ENCODE measurements at places on chromosomes 2 and 18.
A peak's percentile ranks its signal among the peaks of the same experiment; 100 is the strongest.

GRCh38 chr18:58993260-58993659 lies 128.6 kb downstream of the ZNF532 start:
- no peak for DNase-seq

GRCh38 chr2:132902626-132903025 lies 232.6 kb upstream of the LYPD1 start:
- DNase-seq: no peak

GRCh38 chr18:61096226-61096625 lies 237.0 kb upstream of the CDH20 start:
- DNase-seq: no peak

DNA sequence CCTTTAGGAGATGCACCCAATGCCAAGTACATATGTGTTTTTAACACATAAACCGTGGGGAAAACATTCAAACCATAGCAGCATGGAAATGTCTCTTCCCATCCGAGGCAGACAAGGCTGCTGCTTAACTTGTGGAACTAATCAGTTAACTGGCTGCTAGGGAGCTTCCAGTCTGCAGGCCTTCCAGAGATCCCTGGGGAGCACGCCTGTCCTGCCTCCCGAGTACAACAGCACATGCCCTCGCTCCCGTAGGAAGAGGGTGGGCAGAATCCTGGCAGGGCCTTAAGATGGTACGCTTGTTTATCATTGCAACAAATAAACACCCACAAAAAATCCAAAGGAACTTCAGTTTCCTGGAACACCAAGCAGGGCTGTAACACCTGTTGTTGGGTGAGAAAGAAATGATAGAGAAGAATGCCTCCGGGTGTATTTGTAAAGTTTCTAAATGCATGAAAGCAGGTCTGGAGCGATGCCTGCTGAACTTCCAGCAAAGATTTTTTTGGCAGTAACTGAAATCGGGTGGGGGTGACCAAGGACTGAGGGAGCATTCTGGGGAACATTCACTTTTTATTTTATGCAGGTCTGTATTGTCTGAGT lies 56.2 kb downstream of the EDAR start:
- no peak for DNase-seq

- DNase-seq: no peak
These were observed 766 bp downstream of the PDE6D start for GRCh38 chr2:231780123-231780908.

DNA sequence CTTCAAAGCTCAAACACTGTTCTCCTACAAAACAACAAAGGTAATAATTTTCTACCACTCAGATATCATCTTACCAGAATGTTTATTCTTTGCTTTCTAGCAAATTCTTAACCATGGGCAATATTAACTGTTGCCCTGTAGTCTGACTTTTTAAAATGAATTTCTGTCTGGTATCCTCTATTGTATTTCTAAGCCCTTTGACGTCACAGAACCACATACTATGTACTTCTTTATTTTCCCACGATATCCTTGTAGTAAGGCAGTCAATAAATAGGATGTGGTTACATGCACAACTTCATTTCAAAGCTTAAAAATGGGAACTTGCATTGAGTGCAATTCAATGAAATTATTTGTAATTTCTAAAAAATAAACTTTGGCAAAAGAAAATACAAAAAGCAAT lies 58.7 kb downstream of the THADA start:
- DNase-seq: no peak

DNA sequence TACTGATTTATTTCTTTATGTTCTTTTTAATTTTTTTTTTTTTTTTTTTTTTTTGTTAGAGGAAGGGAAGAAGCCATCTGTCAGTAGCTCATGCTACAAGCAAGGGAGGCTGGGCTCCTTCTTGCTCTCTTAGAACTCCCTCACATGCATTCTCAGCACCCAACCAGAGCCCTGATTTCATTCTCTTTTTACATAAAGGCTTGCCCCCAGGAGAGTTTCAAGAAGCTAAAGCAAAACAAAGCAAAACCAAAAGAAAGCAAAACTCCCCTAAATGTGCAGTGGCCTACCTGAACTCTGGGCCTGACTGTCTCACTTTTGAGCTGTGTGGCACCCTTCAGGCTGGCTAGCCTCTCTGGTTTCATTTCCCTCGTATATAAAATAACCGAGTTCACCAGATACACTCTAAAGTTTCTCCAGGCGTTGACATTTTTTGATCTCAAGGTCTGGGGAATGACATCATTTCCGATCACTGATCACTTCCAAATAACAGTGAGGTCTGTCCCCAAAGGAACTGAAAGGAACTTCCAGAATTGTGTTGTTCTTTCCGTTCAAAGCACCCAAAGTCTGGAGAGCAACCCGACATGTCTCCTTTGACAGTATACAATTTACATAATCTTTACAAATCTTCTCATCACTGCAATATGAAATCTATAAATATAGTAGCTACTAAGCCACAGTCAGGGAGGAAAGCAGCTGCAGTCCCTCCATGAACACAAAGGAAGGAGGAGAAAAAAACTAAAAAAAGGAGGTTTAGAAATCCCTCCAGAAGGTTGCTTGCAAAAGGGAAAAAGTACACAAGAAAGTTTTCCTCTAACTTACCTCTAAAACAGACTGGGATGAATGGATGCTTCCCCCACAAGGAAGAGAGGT lies 145.6 kb upstream of the NCK2 start:
- DNase-seq: no peak

- no peak for DNase-seq
These were observed 490.3 kb downstream of the CCDC85A start for GRCh38 chr2:56674084-56674483.

GRCh38 chr2:19607931-19608771 lies 249.7 kb upstream of the OSR1 start:
- no peak for DNase-seq

GRCh38 chr2:201007584-201007998 lies 44.1 kb upstream of the ORC2 start:
- no peak for DNase-seq

DNA sequence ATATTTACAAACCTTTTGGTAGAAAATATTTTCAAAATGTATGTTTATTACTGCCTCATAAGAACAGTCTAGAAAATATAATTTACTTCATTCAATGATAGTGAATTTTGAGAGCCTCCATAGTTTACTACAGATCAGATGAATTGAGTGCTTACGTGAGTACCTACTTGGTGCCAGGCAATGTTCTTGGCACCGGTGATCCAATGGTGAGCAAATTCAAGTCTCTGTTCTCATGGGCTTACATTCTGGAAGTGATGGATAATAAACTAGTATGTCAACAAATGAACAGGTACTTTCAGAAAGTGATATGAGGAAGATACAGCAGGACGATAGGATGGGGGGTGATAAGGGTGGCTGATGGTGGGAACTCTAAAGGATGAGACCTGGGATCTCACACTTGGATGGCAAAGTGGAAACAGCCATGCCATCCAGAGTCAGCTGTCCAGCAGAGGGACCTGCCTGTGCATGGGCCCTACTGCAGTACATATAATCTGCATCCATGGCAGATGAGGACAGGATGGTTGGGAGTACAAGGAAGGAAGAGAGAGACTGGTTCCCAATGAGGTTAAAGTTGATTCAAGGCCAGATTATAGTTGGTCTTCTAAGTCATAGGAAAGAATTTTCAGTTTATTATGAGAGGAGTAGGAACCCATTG lies 277.0 kb downstream of the NEDD4L start:
- DNase-seq: no peak

GRCh38 chr18:77765468-77765867 lies 515.8 kb downstream of the GALR1 start:
- DNase-seq: no peak

- DNase-seq: no peak
These were observed 62.1 kb upstream of the TMEM17 start for GRCh38 chr2:62568074-62568473.

- no peak for DNase-seq
These were observed 50.4 kb downstream of the AP1S3 start for GRCh38 chr2:223786943-223787342.

GRCh38 chr2:173431191-173431590 lies 76.5 kb downstream of the CDCA7 start:
- DNase-seq: no peak

DNA sequence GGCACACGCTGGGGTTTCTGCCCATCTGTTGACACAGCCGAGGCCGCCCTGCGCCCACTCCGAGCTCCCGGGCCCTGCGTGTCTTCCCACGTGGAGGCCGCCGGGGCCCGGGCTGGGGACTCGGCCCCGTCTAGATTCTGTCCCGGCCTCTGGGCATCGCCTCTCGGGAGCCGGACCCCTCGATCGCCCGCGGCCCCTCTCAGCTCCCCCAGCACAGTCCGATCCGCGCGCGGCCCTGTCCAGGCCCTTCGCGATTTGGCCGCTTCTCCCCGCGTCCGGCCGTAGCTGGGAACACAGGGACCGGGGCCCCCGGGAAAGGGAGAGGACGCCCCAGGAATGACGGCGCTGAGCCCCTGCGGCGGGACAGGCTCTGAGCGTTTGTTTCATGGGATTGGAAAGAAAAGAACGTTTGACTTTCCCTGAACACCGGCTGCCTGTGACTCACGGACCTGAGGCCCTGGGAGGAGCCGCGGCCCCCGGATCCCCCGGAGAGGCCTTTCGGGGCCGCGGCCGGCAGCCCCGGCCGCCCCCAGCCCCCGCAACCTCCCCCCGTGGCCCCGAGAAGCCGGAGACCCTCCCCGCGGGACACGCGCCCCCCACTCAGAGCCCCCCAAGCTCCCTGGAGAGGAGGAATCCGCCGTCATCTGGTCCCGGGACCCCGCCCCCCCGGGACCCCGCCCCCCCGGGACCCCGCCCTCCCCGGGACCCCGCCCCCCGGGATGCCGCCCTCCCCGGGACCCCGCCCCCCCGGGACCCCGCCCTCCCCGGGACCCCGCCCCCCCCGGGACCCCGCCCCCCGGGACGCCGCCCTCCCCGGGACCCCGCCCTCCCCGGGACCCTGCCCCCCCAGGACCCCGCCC lies 62.7 kb upstream of the CTDP1 start:
- no peak for DNase-seq

- DNase-seq: peak; percentile 71
These were observed 143.2 kb upstream of the SETBP1 start for GRCh38 chr18:44537526-44537925.

GRCh38 chr2:30371028-30371689 lies 75.9 kb upstream of the LCLAT1 start:
- DNase-seq: no peak

DNA sequence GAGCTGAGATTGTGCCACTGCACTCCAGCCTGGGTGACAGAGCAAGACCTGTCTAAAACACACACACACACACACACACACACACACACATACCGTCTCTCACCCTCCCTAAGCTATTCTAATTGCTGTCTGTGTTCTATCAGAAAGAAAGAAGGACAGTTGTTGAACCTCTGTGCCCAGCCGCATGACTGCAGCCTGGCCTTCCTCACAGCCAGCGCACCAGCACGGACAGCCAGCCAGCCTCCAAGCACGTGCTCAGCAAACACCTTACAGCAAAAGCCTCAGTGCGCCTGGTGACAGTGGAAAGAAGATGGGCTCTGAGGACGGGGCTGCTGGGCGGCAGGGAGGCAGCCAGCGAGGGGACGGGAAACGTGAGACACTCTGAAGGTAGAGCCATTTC lies 58.0 kb downstream of the ZNF516 start:
- no peak for DNase-seq

GRCh38 chr18:5890331-5891183 lies 4.8 kb downstream of the TMEM200C start:
- no peak for DNase-seq

GRCh38 chr2:122875091-122875865 lies 1119.8 kb downstream of the TSN start:
- no peak for DNase-seq

- DNase-seq: no peak
These were observed 56.7 kb downstream of the SPTBN1 start for GRCh38 chr2:54512663-54513362.

GRCh38 chr2:99675130-99675661 lies 185.4 kb upstream of the REV1 start:
- DNase-seq: no peak

- DNase-seq: no peak
These were observed 105.1 kb downstream of the TPO start for GRCh38 chr2:1518331-1518803.

- DNase-seq: no peak
These were observed 67.7 kb downstream of the ZNF521 start for GRCh38 chr18:25284281-25284680.

GRCh38 chr18:22846088-22846683 lies 86.9 kb upstream of the RBBP8 start:
- DNase-seq: no peak

DNA sequence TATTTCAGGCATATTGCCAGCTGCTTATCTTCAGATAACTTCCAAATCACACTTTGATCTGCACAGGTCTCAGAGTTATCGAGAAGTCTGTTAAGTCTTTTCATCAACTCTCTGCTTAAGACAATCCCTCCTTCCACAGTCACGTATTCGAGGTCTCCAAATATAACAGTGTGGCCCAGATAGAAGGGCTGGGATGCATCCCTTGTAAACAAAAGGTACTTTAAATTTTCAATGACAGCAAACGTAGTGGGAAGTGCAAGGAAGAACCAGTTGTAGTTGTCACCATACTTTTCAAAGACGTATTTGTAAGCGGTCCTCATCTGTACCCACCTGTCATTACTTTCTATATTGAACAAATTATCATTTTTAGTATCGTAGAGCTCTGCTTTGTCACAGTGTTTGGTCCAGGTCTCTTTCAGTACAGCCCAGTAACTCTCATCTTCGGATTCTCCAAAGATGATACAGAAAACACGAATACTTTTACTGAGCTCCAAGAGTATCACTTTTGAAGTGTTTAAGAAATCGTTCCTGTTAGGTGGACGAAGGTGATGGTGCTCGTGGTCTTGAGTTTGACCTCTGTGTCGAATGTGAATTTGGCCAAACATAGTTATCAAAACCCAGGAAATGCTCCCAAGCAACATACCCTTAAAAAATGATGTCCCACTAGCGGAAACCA lies 445 bp downstream of the C1GALT1C1L start:
- no peak for DNase-seq

- no peak for DNase-seq
These were observed 575 bp downstream of the CCDC150 start for GRCh38 chr2:196640031-196640548.

DNA sequence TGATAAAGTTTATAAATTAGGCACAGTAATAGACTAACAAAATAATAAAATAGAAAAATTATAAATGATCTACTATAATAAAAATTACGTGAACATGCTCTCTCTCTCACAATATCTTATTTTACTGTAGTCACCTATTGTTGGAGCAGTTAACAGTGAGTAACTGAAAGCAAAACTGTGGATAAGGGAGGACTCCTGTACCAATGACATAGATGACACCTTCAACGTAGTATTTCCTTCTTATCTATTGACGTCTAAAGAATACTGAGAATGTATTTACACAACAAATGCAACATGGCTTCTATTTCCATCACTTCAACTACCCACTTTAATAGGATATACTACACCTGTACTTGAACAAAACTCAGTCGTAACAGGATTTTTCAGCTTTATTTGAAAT lies 31.5 kb downstream of the HNRNPLL start:
- no peak for DNase-seq
